ENCODE measurements at places on chromosomes 11 and 22.
A peak's percentile ranks its signal among the peaks of the same experiment; 100 is the strongest.

- no peak for DNase-seq
Measured at GRCh38 chr11:86370922-86371594, 3.6 kb upstream of the CCDC81 start.

GRCh38 chr11:479311-479710, 27.7 kb downstream of the RNH1 start:
- DNase-seq: no peak

GRCh38 chr11:119739021-119739703, 10.2 kb upstream of the NECTIN1 start:
- DNase-seq: no peak

DNA sequence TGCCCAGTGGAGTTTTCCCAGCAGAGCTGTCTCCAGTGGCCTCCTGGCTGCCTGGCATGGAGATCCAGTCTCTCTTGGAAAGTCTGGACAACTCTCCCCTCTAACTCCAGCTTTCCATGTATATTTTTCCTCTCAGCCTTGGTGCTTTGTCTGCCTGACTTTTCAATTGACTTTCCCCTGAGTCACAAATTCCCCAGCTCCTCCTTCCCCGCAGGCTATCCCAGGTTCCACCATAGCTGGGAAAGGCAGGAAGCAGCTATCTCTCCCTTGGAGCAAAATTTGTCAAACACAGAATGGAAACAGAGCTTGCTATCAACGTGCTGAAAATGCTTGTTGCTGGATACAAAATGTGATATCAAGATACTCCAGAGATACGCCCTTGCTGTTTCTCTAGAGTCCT, 384.8 kb downstream of the TMEM135 start:
- DNase-seq: no peak

DNA sequence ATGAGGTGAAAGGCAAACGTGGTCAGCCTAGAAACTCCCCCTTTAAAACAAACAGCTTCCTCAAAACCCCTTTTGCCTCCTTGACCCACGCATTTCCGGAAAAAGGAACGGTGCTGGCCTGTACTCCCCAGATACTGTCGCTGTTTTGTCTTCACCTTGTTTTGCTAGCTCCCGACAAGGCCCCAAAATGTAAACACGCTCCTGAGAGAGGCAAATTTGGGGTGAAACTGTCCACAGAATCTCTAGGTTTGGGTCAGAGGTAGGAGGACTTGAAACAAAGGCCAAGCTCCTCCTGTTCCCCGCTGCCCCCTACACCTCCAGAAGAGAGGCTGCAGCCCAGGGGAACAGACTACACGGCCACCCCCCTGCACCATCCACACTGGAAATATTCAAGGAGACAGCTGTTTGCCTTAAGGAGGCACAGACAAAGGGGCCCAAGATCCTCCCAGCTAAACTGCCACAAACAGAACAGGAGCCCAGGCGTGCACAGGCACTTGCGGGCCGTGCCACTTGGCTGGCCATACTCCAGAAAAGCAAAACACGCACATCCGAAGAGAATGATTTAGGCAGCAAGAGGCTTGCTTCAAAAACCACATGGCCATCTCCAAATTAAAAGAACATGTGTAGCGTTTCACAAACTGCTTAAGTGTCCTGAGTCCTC, 160.5 kb upstream of the GRK3 start:
- DNase-seq: peak; percentile 69

GRCh38 chr22:46776876-46777608, 14.6 kb downstream of the TBC1D22A start:
- DNase-seq: peak; percentile 45

- DNase-seq: peak; percentile 93
Measured at GRCh38 chr22:30422481-30423300, 2.9 kb upstream of the MTFP1 start.

- no peak for DNase-seq
Measured at GRCh38 chr11:88680806-88681205, 343.3 kb upstream of the CTSC start.

- DNase-seq: no peak
Measured at GRCh38 chr11:43576320-43576802, 104.2 kb upstream of the HSD17B12 start.

- no peak for DNase-seq
Measured at GRCh38 chr11:16034074-16034473, 322.3 kb downstream of the SOX6 start.

- no peak for DNase-seq
Measured at GRCh38 chr11:129694966-129695365, 120.7 kb upstream of the TMEM45B start.

- DNase-seq: peak; percentile 94
Measured at GRCh38 chr11:57349491-57350274, 11.5 kb downstream of the P2RX3 start.

GRCh38 chr22:27124351-27124966, 467.1 kb downstream of the MIAT start:
- no peak for DNase-seq

GRCh38 chr22:49933236-49934159, 15.1 kb downstream of the CRELD2 start:
- peak; percentile 95 for DNase-seq

- no peak for DNase-seq
Measured at GRCh38 chr22:43859621-43860020, 2.7 kb downstream of the SULT4A1 start.

DNA sequence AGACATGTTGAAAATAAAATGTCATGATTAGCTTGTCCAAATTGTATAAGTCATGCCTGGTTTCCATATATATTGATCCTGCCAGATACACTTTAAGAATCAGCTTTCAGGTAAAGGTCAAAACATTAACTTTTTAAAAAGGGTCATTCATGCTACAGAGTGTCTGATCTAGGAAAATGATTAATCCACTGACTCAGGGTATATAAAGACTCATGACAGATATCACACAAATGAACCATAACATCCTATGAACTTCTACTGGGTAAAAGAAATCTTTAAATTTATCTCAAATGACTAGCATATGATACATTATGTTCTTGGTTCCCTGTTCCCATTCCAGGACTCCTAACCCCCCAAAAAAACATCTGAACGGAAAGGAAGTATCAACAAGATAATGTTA, 11.7 kb downstream of the MRTFA start:
- no peak for DNase-seq

DNA sequence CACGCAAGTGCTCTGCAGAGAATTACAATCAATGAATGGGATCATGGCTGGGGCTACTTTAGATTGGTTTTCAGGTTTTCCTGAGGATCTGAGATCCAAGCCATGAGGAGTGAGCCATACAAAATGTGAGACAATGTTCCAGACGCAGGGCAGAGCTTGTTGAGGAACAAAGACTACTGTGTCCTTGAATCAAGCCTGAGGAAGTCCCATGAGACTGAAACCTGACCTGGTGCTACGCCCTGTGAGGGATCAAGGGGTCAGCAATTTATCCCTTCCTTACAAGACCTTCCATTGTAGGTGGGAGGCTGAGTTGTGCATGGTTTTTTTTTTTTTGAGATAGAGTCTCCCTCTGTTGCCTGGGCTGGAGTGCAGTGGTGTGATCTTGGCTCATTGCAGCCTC, 2.1 kb downstream of the INCENP start:
- no peak for DNase-seq

DNA sequence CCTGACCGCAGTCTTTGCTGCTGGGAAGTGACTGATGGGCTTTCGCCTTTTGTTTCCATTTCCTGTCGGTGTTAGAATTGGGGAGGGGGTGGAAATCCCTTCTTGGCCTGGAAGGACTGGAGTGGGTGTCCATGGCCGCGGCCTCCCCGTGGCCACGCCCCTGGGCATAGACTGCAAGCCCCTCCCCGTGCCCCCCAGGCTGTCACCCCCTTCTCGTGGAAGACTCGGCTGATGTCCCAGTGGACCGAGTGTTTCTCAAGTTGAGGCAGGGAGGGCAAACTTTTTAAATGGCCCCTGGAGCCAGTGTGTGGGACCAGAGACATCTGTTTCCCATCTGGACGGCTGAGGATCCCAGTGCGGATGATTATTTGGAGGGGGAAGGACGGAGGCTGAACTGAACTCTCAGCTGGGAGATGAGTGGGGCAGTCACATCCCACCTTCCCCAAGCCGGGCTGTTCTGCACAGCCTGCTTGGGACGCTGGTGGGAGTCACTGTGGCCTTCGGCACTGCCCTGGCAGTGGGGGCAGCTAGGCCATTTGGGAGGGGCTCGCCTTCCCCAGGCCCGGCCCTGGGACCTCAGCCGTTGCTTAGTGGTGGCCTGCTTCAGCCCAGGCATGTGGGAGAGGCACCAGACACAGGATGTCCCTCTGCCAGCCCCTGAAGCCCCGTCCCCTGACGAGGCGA, 1.6 kb downstream of the CD81 start:
- no peak for DNase-seq

DNA sequence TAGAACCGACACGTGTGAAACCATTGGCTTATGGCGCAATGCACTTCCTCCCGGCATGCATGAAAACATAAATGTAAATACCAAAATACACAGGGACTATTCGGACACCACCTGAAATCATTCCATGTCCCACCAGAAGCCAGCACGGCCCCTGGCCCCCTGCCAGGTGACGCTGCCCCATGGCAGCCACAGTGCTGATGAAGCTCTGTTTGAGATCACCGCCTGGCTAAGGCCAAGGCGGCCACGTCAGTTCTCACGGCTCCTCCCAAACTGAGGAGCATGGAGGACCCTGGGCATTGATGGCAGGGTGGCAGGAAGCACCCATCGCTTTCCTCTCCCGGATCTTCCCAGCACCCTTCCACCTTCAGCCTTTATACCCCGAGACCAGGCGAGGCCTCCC, 89.5 kb downstream of the CDKN1C start:
- peak; percentile 24 for DNase-seq

DNA sequence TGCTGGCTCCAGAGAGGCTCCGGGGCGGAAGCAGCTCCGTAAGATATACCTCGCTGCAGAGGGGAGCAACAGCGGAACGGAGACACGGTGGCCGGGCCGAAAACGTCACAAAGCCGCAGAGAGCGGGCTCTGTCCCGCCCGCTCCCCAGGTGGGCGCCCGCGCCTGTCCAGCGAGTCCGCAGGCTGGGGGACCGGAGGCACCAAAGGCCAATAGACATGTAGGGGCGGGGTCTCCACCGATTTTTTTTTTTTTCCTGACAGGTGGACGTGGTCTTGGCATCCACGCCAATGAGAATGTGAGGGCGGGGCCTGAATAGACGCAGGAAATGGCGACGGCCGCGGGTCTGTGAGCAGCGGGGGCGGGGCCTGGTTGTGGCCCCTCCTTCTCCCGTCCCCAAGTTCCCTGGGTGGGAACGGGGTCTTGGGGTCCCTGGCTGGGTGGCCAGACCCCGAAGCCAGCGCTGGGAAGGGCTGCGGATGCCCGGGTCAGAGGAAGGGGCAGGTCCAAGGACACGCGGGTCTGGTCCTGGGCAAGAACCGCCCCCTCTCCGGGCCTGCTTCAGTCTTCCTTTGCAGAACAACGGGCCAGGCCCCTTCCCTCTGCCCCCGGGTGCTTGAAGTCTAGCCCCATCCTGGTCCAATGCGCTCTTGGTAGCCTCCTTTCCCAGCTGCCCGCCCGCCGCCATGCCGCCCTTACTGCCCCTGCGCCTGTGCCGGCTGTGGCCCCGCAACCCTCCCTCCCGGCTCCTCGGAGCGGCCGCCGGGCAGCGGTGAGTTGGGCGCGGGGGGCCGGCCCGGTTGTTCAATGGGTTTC, at the start of gene DNAJC4:
DNAJC4 (plus strand) TSS at position 378 of the 814 bp plus-strand sequence; CDS start at position 685, 307 bp downstream.
- DNase-seq: peak; percentile 89

- DNase-seq: no peak
Measured at GRCh38 chr22:24894998-24895397, 51.5 kb downstream of the LHFPL7 start.

GRCh38 chr11:117520201-117520600, 192.5 kb downstream of the CEP164 start:
- DNase-seq: no peak

DNA sequence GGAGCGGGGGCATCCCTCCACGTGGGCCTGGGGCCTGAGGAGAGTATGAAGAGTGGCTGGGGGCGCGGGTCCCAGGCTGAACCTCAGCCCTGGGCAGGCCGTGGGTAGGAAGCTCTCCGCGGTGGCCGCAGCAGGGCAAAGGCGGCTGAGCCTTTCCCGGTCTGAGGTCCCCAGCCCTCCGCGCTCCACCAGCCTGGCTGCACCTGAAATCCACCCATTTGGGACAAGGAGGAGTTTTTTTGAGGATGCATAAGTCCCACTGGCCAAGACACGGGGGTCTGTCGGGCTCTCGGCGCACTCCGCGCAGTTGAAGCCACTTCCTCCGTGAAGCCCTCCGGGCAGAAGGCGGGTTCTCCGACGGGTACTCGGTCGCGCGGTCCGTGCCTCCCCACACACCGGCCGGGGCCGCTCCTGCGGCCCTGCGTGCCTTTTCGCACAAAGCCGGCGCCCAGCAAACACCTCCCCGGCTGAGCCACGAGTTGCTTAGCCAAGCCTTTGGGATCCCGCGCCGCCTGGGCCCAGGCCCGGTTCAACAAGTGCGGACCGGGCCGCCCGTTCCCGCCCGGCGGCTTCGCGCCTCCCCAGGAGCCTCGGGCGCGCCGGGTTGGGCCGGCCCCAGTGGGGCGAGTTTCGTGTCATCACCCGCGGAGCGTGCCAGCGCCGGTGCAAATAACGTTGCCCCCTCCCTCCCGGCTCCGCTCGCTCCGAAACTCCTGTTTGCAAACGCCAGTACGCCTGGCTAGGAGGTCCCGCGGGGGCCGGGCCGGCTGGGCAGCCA, 666 bp upstream of the OVOL1 start:
- DNase-seq: no peak

GRCh38 chr11:111807076-111807475, 40.9 kb upstream of the PPP2R1B start:
- DNase-seq: no peak

DNA sequence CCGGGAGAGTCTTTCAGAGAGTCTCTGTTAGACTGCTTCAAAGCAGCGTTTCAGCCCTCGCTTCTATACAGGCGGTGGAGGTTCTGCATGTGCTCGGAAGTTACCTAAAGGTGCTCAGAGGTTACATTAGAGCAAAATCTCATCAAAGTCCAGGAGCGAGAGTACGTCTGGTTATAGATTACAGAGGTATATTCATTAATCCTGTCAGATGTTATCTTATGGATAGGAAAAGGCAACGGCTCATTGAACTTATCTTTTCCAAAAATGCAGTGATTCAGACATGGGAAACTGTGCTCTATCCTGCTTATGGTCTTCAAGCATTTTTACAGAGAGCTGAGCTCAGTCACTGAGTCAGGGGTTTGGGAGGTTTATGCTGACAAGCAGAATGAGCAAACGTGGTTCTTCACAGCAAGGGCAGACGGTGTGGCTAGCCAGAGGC, 9.1 kb upstream of the ZBED5 start:
- DNase-seq: no peak

Measured in posterior cingulate gyrus (tissue), 11 donors.